ENCODE measurements at places on chromosomes 4 and X. TPM values are rescaled to one million over a fixed set of nuclear protein-coding genes. Genes with fewer than 3 reads are reported as not detected.

CSAG1 gene
- polyA plus RNA-seq: not detected

STBD1 gene
- 22.5 TPM for polyA plus RNA-seq

CPXCR1 gene
- polyA plus RNA-seq: not detected

STEEP1 gene
- 23.0 TPM for polyA plus RNA-seq

DNA sequence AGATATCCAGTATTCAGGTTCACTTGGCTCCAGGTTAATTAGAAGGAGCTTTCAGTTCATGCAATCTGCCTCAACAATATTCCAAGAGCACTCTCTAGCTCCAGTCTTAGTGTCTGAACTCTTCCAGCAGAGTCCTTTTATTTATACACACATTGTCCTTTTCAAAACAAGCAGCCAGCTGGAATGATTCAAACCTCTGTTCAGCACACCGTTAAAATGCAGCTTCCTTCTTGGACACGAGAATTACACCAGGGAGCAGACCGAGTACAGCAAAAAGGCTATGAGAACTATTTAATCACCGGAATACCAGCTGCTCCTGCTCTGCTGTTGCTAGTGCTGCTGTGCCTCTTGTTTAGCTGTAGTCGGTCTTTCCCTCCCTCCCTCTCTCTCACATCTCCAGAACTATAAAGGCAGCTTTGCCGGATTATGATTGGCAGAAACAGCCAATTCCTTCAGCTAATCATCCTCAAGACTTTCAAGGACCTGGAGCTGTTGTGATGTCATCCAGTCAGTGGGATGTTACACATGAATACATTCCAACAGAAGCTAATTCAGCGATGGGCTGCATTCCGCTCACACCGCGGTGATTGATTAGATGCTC lies at the start of gene NDST4:
NDST4 (minus strand) TSS at position 115 of the 601 bp plus-strand sequence. CDS start 36,584 bp downstream, outside the sequence.
- DNase-seq: peak; percentile 69

DNA sequence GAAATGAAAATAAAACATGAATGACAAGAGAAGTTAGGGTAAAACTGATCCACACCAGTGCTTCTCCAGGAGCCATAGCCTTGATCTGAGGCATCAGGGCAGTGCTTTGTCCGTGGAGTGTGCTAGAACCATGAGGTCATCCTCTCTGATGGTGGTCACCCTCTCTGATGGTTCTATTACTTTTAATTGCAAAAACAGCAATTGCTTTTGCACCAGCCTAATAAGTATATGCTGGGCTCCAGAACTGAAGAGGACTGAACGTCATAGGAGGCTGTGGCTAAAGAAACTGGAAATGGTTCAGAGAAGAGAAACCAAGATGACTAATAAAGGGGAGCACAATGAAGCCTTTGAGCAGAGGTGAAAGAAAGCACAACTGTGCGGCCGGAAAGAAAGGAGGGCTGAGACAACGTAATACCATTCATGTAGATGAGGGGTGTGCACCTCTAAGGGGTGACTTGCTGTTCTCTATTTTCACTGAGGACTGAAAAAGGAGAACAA lies 17.0 kb upstream of the TMEM154 start:
- no peak for DNase-seq

DNA sequence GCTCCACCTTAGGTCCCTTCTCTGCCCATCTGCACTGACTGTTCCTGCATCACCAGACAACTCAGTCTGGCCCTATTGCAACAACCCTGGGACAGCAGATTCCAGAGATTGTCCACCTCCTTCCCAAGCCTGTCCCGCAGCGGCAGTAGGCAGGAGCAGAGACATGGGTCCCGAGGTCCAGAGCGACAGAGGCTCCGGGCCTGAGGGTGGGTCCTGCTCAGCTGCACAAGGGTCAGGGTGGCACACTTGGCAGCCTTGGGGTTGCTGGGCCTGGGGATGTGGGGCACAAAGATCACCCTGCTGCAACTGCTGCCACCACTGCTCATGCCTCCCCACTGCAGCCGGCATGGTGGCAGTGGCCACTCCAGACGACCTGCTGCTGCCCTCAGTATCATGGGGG lies 674.5 kb downstream of the SH3BGRL start:
- no peak for DNase-seq

GRCh38 chr4:81604683-81605218 lies 133.0 kb upstream of the RASGEF1B start:
- no peak for DNase-seq

- DNase-seq: no peak
Measured at GRCh38 chr4:26458157-26458561, 32.1 kb downstream of the CCKAR start.

GRCh38 chr4:1047976-1048772 lies 36.7 kb downstream of the FGFRL1 start:
- no peak for DNase-seq

GRCh38 chr4:183397741-183398297 lies 46.6 kb upstream of the CDKN2AIP start:
- DNase-seq: no peak

DNA sequence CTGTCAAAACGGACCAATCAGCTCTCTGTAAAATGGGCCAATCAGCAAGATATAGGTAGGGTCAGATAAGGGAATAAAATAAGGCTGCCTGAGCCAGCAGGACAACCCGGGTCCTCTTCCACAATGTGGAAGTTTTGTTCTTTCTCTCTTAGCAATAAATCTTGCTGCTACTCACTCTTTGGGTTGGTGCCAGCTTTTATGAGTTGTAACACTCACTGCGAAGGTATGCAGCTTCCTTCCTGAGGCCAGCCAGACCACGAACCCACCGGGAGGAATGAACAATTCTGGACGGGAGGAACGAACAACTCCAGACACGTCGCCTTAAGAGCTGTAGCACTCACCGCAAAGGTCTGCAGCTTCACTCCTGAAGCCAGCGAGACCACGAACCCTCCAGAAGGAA lies 287.8 kb downstream of the RAPGEF2 start:
- DNase-seq: peak; percentile 21

- no peak for DNase-seq
Measured at GRCh38 chr4:54169176-54169575, 59.9 kb upstream of the PDGFRA start.

DNA sequence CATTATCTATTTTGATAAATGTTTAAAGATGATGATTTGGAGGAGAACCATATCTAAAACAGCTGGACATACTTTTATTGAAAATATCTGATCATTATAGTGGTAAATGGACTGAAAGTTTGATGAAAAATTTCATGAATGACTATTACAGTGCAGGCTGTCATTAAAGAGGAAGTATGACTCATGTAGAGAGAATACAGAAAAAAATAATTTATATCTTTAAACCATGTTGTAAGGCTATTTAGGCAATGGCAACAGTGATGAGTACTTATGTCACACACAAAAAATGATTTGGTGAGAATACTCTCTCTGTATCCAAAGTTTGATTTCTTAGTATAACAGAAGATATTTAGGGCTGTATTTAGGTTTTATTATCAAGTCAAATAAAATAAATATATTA lies 3.9 kb upstream of the GLRB start:
- DNase-seq: no peak

DNA sequence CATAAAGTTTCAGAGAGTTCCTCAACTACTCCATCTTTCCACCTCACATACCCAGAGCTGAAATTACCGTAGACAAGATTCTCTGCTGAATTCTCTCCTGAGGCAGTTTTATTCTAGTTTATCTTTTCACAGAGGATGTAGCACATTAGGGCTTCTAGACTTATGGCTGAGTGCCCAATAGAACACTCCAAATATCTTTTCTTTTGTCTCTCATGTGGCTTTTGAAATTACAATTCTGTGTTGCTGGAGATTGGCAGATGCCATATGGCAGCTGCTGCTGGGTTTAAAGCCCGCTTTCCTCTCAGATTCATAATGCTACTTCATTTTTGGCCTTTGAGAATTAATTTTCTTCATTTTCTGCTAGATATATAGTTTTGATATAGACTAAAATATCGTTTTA lies 107.6 kb upstream of the BANK1 start:
- DNase-seq: no peak

GRCh38 chr4:114287079-114287696 lies 307.7 kb upstream of the ARSJ start:
- no peak for DNase-seq

DNA sequence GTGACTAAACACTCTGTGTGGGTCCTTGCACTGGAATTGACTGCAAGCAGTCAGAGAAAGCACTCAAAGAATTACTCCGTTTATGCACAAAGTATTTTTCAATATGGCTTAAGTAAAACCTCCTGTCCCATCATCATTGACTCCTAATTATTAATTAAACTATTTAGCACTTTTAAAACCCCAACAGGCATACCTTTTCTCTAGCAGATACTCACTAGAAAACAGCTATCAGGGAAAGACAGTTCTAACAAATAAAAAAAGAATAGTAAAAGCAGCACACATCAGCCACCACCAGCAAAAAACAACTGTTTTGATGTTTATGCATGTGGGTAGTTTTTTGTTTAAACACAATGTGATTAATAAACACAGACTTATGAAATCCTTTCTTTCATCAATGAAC lies 66.2 kb upstream of the GYPA start:
- DNase-seq: no peak

- DNase-seq: no peak
Measured at GRCh38 chr4:80035336-80035735, 37.7 kb downstream of the ANTXR2 start.

GRCh38 chrX:115892056-115892708 lies 278.4 kb upstream of the AGTR2 start:
- DNase-seq: no peak

DNA sequence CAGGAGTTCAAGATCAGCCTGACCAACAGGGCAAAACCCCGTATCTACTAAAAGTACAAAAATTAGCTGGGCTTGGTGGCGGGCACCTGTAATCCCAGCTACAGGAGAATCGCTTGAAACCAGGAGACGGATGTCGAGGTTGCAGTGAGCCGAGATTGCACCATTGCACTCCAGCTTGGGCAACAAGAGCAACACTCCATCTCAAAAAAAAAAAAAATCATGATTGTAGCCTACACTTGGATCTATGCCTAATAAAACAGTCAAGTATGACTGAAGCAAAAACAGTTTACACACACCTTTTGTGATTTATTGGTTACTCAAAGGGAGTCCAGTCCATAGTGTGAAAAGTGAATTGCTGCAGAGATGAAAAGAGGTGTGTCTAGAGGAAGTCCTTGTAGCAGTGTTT lies 34.7 kb upstream of the TASL start:
- no peak for DNase-seq

- no peak for DNase-seq
Measured at GRCh38 chr4:99838927-99839326, 22.3 kb downstream of the DAPP1 start.

- no peak for DNase-seq
Measured at GRCh38 chrX:20637351-20637750, 370.6 kb upstream of the RPS6KA3 start.

DNA sequence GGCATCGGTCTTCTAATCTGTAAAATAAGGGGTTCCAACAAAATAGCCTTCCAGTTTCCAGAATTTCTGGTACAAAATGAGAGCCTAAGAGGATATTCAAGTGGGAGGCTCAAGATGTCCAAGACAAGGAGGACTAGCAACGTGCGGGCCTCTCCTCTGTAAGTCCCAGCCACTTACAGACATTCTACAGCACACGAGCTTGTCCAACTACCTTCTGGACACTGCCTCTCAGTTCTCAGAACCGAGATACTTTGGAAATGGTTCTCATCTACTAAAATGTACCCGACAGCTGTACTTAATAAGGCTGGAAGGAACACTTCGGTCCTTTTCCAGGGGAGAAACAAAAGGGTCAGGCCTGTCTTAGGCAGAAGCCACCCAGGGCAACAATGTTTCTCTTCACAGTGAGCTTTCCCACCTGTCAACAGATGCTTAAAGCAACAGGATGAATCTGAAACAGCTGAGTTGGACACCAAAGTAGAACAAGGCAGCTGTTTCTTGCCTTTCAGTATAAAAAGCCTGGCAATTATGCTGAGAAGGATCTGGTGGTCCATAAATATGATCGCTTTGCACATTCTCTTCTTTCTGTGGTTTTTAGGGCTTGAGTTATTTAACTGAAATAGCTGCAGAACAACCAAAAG lies 127.0 kb downstream of the HS6ST2 start:
- DNase-seq: peak; percentile 32

GRCh38 chr4:56531823-56532222 lies 26.2 kb downstream of the ARL9 start:
- no peak for DNase-seq

DNA sequence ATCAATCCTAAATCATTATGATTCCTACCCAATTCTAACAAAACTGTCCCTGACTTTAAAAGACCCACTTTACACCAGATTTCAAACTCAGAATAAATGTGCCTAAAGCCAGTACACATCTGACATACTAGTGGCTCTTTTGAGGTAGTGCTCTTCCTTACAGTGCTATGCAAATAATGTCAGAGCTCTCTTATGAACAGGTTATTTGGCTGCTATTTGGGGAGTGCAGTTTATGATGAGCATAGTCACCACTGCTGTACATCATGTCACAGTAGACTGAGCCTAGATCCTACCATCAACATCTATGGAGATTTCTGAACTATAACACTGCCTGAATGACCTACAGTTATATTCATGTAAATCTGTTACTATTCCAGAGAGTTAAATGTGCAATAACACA lies 50.4 kb upstream of the PAGE5 start:
- no peak for DNase-seq

GRCh38 chrX:39945709-39946108 lies 152.0 kb downstream of the BCOR start:
- DNase-seq: no peak

- DNase-seq: no peak
Measured at GRCh38 chr4:8904041-8904501, 32.4 kb upstream of the HMX1 start.

DNA sequence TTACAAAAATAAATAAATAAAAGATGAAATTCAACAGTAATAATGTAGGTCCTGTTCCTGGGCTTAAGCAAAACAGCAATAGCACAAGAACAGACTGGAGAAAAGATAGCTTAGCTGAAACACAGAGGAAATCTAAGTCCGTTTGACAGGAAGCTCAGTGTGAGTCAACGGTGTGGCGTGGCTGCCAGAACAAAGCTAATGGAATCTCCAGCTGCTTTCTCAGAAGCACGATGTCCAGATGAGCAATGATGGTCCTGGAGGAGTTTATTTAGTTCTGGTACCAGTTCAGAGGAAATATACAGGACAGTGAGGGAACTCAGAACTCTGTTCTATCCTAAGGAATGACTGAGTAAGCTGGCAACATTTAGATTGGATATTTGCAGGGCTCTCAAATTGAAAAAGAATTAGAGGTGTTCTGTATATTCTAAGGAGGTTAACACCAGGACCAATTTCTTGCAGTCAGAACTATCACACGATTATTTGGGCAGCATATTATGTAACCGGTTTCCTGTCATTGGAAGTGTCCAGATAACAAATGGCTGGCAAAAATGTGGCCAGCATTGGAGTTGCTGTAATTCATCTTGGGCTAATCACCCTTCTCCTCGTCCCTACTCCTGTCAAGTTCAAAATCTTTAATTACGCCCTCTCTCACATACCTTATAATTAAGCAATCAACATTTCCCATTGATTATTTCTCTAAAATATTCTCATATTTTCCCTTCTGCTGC lies 12.7 kb downstream of the GAB3 start:
- DNase-seq: no peak

DNA sequence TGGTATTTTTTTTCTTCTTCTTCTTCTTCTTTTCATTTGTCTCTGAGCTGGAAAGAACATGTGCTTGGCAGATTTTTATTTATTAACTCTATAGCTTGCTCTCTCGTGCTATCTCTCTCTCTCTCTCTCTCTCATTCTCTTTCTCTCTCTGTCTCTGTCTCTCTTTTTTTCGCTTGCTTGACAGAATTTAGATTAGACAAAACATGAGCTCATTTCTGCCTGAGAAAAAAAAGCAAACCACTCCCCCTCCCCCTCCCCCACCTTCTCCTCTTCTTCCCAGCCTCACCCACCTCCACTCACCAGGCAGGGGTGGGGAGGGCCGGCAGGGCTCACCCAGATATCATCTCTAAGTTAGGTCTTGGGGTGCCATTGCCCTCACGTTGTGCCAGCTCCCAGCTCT lies 81.5 kb downstream of the PJA1 start:
- no peak for DNase-seq
